CD8-positive, alpha-beta memory T cell (primary cell): ENCODE measurements at places on chromosomes 16 and 17. TPM values are rescaled to one million over a fixed set of nuclear protein-coding genes. Genes with fewer than 3 reads are reported as not detected.

DNA sequence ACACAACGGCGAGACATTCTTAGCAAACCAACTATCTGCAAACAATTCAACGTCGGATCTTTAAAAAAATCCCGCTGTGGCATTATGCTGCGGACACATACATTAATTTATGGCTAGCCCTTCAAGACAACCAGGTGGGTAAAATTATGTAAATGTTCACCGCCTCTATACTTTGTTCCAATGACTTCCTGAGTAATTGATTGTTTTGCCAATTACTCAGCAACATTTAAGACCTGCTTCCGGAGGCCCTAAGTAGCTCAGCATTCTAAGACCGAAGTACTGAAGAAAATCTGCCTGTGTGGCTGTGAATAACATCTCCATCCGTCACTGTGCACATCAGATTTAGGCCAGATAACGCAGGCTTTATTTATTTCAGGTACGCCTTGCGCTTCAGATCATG, 23.3 kb downstream of the QPRT start:
- DNase-seq, result no peak

- no peak for DNase-seq
Observed at GRCh38 chr16:11705311-11706025, 37.2 kb downstream of the TXNDC11 start.

ACBD4 gene
- polyA plus RNA-seq, result 15.0 TPM

DNA sequence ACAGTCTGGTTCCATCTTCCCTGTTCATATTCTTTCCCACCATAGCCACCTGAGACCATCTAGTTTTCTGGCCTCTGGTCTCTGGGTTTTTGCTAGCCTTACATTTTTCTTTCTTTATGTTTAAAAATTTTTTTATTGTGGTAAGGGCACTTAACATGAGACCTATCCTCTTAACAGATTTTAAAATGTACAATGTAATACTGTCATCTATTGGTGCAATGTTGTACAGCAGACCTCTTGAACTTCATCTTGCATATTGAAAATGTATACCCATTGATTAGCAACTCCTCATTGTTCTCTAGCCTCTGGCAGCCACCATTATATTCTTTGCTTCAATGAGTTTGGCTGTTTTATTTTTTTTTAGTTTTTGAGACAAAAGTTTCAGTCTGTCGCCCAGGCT, 39.2 kb downstream of the ITGAM start:
- no peak for DNase-seq
